ENCODE measurements at places on chromosomes 4 and X.

GRCh38 chrX:154526901-154527675 is 11.1 kb upstream of the FAM3A start:
- no peak for DNase-seq

DNA sequence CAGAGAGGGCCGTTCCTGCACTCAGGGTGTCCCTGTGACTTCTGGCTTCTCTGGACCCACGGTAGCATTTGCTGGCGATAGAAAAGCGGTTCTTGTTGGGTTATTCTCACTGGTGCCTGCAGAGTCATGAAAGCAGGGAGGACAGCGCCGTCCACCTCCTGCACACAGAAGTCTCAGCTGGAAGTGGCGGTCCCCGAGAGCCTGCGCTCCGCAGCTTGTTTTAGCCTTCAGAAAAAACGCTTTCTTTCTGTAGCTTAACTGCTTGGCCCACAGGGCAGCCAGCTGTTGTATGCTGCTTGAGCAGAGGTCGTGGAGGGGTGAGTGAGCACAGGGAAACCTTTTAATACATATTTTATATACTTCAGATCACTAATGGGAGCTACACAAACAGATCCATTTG is 400.7 kb upstream of the FAT1 start:
- DNase-seq: peak; percentile 44

DNA sequence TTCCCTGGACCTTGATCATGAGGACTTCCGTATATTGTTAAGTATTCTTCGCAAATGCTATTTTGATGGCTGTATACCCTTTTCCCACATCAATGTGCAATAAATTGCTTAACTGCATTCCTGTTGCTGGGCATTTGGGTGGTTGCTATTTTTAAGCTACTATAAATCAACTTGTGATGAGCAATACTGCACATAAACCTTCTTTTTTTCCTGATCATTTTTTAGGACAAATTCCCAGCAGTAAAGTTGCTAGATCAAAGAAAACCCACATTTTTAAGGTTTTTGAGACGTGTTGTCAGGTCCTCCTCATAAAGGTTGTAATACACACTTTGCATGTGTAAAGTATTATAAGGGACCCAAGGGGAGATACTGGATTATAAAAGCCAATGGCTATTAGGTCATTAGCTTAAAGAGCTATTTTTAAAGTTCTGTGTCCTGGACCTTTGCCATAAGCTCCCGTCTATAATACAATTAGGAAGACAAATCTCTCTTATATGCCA is 35.6 kb downstream of the LIMCH1 start:
- no peak for DNase-seq

- DNase-seq: peak; percentile 41
These were observed 28.2 kb downstream of the NSD2 start for GRCh38 chr4:1899149-1900086.

DNA sequence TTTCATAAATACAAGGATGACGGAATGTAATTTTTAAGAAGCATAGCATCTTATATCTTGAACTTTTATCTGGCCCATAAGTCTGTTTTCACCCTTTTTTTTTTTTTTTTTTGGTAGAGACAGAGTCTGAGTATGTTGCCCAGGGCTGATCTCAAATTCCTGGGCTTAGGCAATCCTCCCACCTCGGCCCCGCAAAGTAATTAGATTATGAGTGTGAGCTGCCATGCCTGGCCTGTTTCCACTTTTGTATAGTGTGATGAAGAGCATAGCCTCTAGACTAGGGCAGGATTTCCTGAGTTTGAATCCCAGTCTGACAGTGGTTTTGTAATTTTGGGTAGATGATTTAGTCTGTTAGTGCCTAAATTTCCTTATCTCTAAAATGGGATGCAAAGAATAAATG is 11.0 kb downstream of the STIM2 start:
- no peak for DNase-seq

- no peak for DNase-seq
These were observed 59.1 kb downstream of the SCFD2 start for GRCh38 chr4:53306729-53307128.

- no peak for DNase-seq
These were observed 110.5 kb downstream of the ANXA3 start for GRCh38 chr4:78661921-78662521.

DNA sequence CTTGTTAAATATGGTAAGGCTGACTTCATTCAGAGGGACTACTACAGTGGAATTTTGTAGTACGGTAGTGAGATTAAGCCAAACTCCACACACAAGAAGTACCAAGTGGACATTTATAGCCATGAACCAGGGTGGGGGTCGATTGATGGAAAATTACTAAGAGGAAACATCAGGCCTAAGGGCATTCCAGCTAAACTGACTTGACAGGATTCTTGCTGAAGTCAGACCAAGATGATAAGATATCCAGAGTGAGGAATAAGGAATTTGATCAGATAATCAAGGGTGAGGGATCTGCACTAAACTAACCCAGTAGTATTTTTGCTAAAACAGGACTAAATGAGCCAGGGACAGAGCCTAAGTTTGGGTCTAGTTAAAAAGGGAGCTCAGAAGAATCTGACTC is 597.5 kb downstream of the RPA4 start:
- no peak for DNase-seq

DNA sequence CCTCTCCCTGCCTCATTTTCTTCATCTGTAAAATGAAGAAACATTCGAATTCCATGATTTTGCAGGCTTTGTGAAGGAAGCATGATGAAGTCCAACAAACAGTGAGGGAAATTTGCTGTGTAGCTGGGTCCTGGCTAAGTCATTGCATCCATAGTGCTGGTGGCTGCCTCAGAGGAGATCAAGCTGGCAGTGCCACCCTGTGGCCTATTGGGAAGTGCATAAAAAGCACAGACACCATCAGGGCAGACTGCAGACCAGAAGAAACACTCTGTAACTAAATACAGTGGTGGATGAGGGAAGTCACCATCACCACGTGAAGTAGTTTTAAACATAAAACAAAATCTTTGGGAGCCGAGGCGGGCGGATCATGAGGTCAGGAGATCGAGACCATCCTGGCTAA is 40.7 kb upstream of the DDX3X start:
- DNase-seq: no peak

GRCh38 chr4:168839758-168840391 is 170.2 kb downstream of the CBR4 start:
- no peak for DNase-seq

DNA sequence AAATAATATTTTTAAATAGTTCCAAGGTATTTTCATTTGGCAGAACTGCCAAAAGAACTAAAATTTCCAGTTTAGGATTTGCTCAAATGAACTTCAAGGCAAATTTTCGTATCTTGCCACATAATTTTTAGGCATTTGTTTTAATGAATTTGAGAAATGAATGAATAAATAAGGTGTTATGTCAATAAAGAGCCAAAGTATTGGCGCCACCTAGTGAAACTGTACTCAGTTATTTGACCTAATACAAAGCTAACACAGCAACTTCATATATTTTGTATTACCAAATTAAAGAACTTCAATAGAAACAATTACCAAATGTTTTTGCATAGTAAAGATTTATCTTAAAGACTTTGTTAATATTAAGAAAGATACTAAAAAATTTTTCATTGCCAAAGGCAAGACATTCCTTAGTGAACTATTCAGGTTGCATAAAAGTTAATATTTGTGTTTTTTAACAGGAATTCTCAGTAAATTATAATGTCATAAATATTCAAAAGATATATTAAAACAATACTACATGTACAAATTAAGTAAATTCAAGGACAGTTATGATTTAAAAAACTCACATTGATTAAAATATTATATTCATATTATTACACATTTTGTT is 50.3 kb downstream of the STPG2 start:
- DNase-seq: peak; percentile 4

DNA sequence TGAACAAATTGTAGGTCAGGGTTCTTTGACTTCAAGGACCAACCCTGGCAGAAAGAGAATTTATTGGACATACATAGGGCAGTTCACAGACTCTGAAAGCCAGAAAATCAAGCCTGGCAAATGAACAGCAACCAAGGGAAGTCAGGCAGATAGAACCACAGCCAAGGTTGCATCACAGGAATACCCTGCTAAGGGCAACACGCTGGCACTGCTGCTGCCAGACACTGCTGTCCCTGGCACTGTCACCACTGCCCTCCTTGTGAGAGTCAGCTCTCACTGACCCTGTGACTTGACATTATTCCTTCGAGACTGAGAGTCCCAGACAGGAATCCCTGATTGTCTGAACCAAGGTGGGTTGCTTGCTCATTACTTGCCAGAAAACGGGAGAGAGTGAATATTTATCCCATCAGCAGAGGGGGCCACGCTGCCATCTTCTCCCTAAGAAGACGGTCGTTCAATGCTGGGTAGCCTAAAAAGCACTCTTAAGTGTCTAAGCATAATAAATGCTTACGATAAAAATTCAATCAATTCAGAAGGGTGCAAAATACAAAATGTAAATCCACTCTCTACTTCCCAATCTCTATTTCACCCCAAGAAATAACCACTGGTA is 23.2 kb upstream of the PTTG2 start:
- DNase-seq: no peak

GRCh38 chrX:65696613-65697012 is 29.2 kb downstream of the MSN start:
- DNase-seq: no peak

DNA sequence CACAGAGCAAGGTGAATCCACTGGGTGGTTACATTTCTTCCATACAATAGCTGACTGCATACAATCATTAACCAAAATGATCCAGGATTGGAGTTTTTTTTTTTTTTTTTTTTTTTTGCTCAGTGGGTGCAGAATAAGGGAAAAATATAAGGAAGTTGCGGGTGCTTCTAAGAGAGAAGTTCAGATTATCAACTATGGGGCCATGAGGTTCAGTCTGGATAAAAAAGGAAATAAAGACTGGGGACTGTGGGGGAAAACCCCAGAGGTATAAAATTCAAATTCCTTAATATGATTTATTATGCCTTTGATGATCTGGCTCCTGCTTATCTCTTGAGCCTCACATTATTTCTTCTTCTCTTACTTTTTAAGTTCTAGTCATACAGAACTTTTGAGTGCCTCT is 5.9 kb upstream of the EIF1AX start:
- no peak for DNase-seq

DNA sequence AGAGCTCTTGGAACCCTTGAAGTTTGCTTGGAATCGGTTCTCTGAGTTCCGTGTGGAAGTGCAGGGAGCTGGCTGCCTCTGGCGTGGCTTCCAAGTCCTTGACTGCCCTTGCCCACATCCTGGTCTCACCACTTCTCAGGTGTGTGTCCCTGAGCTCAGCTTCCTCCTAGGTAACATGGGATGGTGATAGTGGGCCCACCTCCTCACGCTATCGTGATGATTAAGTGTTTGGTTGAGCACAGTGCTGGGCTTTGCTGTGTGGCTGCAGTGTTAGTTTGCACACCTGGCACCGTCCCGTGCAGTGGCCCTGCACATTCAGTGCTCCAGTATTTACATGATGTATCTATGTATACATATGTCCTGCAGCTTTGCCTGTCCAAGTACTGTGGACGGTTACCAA is 81.5 kb downstream of the CLDN34 start:
- no peak for DNase-seq

DNA sequence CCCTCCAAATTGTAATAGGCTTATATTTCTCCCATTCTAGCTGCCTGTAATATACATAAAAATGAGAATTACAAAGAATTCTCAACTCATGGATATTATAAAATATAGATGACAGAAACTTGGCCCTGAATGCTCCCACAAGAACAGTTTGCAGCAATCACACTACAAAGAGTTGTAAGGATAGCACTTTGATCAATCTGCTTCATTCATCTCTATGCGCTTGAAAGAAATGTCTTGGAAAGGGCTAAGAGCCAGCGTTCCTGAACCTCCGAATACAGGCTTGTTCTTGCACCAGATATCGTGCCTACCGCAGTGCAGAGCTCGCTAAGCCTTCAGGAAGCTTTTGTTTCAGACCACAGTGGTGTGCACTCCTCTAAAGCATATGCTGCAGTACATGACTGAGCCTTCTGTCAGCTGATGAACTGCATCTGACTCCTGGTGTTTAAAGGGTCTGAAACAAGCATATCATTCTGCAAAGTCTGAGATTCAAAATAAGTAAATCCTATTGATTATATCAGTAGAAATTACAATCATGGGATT is 417.6 kb upstream of the ZFP42 start:
- no peak for DNase-seq

- no peak for DNase-seq
These were observed 95.7 kb downstream of the NPNT start for GRCh38 chr4:105990933-105991332.

- DNase-seq: no peak
These were observed 94.4 kb downstream of the NLGN4X start for GRCh38 chrX:6134255-6134654.

DNA sequence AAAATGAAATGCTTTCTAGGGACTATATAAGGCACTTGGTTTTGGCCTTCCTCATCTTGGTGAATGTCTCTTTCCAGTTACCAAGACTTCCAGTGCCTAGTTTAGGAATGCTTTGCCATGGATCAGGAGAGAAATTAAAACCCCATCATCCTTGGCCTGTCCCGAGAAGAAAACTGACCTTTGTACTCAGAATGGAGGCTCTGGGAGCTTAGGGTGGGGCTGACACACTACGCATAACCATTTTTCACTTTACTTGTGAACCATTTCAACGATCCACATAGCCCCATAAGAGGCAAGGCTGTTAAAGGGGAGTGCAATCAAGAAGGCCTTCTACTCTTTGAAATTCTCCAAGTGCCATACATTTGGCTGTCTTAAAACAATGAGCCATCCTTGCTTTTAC is 26.7 kb upstream of the ZCCHC13 start:
- no peak for DNase-seq

DNA sequence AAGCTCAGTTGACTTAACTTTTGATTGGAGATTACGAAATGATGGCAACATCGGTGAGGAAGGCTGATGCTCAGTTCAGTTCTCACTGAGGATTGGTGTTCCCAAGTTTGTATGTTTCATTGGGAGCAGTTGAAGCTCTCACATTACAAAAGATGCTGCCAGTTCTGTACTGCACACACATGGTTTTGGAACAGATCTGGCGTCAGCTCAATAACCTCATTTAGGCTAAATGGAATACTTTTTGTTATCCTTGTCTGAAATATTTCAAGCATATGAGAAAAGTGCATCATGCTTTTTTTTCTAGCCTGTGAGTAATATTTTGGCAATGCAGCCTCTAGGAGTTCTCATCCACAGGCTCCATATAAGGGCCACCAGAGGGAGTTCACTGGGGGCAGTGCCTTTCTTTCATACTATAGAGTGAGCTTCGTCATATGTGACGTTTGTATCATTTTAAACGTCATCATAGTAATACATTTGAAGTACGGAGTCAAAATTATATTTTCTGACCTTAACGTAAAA is 4.1 kb downstream of the ENPEP start:
- peak; percentile 80 for DNase-seq

GRCh38 chr4:95431678-95432077 is 117.1 kb downstream of the UNC5C start:
- DNase-seq: no peak

DNA sequence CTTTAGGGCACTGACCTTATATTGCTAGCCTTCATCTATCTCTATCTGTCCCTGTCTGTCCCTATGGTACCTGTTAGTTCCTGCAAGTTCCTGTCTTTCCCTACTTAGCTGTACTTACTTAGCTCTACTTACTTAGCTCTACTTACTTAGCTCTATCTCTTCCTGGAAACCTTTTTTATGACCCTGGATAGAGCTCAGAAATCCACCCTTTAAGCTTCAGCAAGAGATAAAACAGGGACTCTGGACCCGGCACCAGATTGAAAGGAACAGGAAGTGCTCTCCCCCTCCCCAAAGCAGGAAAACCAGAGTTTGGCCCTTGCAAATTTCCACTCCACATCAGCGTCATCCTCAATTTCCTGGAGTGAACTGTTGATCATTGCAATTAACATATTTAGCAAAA is 12.3 kb upstream of the IL9R start:
- no peak for DNase-seq

GRCh38 chr4:68581383-68582338 is 5.5 kb upstream of the UGT2B17 start:
- DNase-seq: no peak

Measured in forelimb muscle (tissue), 1 donor.